GDM1 (cell line): ENCODE measurements at places on chromosomes 11 and 22.
A peak's percentile ranks its signal among the peaks of the same experiment; 100 is the strongest.

- no peak for DNase-seq
Observed at GRCh38 chr11:33884601-33885000, 7.3 kb downstream of the LMO2 start.

DNA sequence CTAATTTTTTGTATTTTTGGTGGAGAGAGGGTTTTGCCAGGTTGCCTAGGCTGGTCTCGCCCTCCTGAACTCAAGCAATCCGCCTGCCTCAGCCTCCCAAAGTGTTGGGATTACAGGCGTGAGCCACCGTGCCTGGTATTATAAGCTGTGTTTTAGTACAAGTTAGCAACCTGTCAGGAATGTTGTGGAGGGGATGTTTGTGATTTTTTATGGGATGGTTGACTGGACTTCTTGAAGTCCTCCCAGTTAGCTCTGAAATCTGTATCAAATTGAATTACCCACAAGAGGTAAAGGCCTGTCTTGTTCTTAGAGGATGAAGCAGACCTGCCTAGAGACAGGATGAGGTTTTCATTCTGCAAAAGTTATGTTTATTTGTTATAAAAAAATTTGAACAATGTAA is 34.1 kb upstream of the IL18BP start:
- no peak for DNase-seq

GRCh38 chr22:42270510-42271190 is at the start of gene TCF20:
TCF20 (minus strand) TSS chr22:42270653; CDS start chr22:42215305, 55,348 bp downstream.
- DNase-seq = peak; percentile 52

DNA sequence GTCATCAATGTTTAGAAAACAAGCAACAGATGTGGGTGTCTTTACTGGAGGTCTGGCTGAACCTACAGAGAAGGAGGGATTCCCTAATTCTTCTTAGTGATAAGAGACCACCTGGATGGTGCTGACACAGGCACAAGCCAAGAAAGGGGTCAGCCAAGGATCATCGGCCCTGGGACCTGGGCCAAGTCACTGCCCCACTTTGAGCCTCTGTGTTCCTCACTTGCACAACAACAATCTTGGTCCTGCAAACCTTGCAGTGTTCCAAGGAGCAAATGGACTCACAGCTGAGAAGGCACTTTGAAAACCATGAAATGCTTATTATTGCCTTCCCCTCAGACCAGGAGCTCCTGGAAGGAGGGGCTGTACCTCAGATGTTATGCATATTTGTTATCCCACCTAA is 7.0 kb upstream of the KCNE3 start:
- no peak for DNase-seq

DNA sequence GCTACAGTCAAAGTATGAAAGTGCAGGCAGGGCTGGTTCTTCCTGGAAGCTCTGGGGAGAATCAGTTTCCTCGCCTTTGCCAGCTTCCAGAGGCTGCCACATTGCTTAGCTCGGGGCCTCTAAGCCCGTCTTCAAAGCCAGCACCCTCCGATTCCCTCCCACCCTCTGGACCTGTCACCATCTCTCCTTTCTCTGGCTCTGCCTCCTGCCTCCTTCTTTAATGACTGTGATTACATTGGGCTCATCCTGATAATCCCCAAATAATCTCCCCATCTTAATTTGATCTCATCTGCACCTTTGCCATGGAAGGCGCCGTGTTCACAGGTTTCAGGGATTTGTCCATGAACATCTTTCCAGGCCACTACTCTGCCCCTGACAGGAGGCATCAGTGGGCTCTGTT is 42.5 kb downstream of the MCM5 start:
- no peak for DNase-seq

DNA sequence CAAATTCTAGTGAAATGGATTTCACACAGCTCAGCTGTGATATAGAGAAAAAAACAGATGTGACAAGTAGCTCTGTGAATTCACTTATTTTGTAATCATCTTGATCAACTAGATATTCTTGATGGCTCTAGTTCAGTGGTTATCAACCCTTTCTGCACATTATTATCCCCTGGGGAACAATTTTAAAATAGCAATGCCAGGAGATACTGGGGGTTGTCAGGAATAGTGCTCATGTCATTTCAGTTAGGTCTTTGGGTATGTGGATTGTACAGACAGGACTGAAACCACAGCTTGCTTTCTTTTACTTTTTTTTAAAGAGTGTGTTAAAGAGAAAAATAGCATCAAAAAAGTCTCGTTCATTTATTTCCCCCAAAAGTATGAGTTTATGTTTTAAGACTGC is 269.0 kb upstream of the PDGFD start:
- DNase-seq = no peak

- DNase-seq = no peak
Observed at GRCh38 chr22:27810609-27811151, 9.1 kb upstream of the MN1 start.

GRCh38 chr11:78715639-78716311 is 141.1 kb upstream of the NARS2 start:
- no peak for DNase-seq

DNA sequence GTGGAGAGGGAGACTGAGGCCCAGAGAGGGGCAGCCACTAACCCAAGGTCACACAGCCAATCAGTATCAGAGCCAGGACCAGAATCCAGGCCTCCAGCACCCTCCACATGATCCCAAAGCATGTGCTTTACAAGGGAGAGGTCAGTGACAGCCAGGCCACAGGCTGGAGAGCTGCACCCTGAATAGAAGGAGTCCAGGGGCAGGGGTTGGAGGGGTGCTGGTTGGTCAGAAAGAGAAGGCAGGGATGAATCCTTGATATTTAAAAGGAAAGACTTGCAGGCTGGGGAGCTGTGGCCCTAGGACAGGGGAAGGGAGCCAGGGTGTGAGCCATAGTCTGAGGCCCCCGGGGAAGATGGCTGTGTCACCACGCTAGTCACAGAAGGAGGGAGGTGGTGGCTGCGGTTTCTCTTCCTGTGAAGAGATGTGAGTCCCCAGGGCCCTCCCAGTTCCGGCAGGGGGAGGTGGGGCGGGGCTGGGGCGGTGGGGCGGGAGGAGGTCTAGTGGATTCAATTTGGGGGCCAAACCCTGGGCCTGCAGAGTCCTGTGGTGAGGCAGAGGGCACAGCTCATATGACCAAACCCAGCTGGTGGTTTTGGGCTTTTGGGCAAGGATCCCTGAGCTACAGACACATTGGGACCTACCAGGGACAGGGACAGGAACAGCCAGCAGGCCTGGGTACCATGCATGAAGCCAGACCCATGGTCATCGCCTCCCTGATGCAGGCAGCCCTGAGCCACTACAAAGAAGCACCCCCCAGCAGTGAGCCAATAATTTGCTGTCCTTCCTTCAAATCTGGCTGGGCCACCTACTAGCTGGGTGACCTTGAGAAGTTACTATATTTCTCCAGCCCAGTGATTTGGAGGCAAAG is 14.0 kb downstream of the RAC2 start:
- peak; percentile 77 for DNase-seq

DNA sequence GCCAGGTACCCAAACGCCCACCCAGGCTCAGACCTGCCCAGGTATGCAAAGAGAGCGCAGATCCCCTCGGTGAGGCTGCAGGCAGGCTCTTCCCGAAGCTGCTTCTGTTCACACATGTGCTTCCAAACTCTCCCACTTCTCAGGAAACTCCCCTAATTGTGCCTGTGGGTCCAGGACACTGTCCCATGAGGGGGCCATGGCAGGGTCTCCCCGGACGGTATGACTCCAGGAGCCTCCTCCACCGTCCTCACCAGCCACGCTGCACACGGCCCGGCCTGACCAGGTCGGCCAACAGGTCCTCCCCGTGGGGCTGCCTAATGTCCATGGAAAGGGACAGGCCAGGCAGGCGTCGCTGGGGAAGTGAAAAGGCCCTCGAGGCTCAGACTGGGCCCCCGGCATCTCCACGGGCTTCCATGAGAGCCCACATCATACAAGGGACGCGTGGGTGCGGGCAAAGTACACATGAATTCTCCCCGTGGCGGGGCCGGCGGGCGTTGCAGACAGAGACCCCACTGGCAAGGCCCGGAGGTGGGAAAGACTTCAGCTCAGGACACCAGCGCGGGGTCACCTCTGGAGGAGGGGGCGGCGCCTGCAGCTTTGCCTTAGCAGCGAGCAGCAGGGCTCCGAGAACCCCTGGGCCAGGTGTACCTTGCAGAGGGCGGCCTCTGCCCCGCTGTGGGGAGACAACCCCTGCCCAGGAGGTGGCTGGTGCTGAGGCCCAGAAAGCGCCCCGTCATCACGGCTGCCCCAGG is 526.1 kb downstream of the BRD1 start:
- DNase-seq = no peak

DNA sequence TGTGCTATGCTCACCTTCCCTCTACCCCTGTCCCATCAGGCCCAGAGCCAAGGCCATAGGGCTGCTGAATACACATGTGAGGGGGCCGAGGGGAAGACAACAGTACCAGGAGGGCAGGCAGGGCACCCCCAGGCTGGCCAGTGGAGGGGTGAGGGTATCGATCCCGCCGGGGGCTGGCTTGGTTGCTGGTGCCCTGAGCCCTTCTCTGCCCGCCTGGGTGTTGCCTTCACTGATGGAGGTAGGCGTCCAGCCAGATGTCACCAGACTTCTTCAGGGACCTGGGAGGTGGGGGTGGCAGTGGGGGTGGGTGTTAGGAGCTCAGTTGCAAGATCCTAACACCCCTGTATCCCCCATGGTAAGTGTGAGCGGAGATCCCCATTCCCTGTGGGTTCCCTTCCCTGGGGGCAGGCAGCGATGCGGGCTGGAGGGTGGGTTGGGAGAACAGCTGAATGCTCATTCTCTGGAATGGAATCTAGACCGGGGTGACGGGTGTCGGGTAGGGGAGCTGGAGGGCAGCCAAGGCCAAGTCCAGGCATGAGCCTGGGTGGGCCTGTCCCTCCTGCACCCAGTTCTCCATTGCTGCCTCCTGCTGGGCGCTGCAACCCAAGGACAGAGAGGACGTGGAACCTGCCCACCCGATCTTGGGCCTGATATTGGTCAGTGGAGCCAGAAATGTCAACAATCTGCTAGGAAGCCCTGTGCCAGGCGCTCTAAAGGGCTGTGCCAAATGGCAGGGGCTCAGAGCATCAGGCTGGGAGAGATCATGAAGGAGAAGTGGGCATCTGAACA is 17.6 kb downstream of the FADS3 start:
- DNase-seq = no peak

DNA sequence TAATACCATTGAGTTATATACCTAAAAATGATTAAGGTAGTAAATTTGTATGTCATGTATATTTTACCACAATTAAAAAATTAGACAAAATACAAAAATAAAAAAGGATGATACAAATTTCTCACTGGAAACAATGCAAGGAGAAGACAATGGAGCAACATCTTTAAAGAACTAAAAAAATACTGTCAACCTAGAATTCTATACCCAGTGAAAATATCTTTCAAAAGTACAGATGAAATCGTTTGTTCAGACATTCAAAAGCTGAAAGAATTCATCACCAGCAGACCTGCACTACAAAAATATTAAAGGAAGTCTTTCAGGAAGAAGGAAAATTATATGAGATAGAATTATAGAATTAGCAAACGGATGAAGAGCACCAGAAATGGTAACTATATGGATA is 9.8 kb upstream of the ASCL2 start:
- no peak for DNase-seq
